ENCODE measurements at places on chromosomes 12 and 14. TPM values are rescaled to one million over a fixed set of nuclear protein-coding genes. Genes with fewer than 3 reads are reported as not detected.

GRCh38 chr14:50340963-50341362, 28.8 kb downstream of the DMAC2L start:
- no peak for DNase-seq

DNA sequence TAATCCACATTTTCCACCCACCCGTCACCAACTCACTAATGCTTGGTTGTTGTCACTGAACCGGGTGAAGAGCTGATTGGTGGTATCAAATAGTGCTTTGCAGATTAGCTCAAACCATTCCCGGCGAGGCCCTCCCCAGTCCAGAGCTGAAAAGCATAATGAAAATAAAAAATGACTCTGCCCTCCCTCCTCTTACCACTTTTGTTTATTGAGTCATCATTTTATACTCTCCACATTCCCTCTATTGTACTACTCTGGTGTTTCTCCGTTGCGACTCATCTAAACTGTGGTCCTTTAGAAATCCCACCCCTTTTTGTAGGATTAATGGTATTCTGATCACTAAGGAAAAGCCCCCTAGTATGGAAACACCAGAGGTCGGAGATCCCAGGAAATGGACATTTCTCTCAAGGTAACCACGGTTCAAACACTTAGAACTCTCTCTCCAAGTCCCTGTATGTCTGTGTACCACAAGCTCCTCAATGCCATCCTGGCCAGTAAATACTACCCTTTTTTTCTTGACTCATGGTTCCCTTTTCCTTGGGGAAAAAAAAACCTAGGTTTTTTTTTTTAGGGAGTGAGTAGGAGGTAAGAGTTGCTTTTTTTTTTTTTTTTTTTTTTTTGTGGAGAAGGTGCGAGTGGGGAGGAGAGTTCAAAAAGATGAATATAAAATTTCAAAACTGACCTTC, 42.0 kb downstream of the AREL1 start:
- DNase-seq: no peak

DNA sequence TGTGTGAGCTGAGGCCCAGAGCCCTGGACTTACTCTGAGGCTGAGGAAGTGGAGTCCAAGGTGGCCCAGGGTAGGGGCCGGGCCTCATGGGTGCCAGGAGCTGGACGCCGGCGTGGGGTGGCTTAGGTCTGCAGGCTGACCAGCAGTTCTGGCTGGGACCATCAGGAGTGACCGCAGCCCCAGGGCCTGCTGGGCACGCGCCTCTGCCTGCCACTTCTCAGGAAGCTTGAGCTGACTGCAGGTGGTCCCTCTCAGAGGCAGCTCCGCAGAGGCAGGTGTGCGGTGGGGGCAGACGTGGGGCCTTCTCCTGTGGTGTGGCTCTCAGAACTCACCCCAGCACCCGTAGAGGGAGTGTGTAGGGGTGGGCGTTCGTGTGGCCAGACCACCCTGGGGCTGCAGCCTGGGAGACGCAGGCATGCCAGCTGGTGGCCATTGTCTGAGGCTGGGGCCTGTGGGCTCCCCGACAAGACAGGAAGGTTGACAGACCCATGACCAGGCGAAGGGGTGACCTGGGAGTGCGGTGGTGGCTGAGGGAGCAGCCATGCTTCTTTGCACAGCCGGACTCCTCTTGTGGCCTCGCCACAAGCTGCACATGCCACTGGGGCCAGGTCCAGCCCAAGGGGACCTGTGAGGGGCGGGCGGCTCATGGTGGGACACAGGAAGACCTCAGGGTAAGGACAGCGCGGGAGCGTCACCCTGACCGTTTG, 40.0 kb upstream of the TEX22 start:
- DNase-seq: no peak

DNA sequence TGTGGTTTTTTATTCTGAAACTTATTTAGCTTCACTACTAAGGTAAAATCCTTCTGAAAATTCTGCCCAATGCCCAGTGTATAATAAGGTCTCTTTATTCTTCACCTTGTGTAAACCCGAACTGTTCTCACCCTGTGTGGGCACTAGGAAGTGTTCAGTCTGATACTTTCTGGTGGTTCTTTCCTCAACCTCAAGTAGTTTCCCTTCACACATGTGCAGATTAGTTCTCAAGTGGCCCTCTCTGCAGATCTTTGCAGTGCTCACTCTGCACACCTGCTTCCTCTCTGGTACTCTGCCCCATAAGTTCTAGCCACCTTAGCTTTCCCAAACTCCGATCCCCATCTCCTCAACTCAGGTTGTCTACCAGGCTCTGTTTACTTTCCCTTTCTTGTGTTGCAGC, 61.6 kb downstream of the RAD51B start:
- no peak for DNase-seq

DNA sequence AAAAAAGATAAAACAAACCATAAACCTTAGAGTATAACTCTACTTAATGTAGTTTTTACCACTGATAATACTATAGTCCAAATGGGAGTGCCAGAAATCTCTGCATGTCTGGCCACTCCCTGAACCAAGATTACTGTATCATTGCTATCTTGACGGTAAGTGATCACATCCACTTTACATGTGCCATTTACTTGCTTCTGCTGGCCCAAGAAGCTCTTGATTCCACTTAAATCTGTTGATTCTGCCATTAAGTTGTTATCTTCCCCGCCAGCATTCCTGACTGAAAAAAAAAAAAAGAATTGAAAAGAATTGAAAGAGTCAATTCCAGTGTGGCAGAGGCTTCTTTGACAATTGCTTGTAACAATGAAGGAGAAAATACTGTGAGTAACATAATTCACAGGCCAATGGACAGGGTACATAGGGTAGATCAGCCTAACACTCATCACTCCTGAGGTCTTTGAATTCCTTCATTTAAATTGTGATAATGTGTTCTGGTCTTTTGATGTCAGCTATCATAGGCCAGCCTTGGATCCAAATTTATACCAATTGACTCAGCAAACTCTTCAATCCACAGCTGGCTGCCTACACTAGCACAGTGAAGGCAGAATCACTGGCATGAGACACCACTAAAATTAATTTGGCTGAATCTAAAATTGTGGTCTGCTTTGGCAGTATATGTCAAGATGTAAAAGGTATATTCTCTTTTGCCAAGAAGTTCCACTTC, 665.2 kb upstream of the FLRT2 start:
- DNase-seq: no peak

- DNase-seq: no peak
Observed at GRCh38 chr12:111773801-111774551, 7.2 kb downstream of the ALDH2 start.

GRCh38 chr14:64762044-64763034, 58.1 kb downstream of the PLEKHG3 start:
- no peak for DNase-seq

DNA sequence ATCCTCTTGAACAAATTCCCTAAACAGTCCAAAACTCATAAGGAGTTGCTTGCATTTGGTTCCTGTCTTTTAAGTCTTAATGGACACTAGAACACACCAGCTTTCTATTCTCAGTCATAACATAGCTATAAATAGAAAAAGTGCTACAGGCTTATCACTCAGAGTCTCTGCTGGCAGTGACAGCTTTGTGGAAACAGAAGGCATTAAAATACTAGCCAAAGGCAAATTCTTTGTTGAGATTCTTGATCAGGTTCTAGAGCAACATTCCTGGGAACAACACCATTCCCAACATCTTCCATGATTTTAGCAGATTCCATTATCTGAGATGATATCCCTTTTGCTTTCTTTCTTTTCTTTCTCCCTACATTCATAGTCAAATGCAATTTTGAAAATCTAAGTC, 207.7 kb upstream of the PLEKHG7 start:
- DNase-seq: no peak

DNA sequence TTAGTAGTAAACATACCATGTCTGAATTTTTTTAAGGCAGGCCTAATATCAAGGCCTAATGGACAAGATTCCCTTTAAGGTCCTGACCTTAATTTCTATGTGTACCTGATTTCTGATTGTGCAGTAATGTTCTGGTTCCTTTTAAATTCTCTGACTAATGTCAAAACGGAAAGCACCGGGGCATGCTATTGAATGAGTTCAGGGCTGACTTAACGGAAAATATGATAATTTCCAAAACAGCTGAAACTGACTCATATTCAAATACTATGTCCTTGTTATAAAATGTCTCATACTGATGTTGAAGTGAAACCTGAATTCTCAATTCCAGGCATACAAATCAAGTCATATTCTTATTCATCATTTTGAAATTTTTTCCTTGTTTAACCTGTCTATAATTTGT, 6.7 kb downstream of the TAS2R43 start:
- no peak for DNase-seq

DNA sequence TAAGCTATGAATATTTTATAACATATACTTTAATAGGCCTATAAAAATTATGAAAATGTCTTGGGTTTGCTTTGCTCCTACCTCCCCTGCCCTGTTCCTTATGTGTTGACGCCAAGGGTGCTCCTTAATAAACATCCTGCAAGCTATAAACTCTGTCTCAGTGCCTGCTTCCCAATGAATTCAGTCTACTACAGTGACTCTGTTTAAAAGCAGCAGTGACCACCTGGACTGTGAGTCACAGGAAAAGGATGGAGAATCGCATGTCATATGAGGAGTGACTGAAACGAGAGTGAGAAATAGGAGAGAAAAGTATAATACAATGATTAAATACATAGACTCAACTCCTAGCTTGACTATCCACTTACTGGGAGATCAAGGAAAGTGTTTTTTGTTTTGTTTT, 41.1 kb upstream of the CFAP54 start:
- DNase-seq: no peak

GRCh38 chr12:89991807-89992590, 283.4 kb upstream of the ATP2B1 start:
- no peak for DNase-seq

GRCh38 chr14:93115821-93116675, at the start of gene ITPK1:
ITPK1 (minus strand) TSS chr14:93115925; CDS start chr14:93115163, 762 bp downstream.
- DNase-seq: peak; percentile 51

DNA sequence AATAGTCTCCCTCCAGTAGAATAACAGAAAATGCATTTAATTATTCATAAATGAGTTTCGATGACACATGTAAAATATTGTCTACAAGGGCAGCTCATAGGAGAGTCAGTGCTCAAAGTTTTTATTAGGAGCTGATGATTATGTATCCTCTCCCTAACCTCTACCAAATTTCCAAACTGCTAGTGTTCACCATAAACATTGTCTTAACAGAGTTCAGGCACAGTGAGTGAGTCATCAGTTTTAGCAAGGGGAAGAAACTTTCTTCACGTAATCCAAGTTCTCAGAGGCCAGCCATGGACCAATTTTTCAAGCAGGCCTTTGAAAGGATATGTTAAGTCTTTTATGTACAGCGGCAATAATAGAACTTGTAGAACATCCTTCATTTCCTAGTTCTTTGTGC, 649.2 kb upstream of the MIS18BP1 start:
- DNase-seq: no peak

DNA sequence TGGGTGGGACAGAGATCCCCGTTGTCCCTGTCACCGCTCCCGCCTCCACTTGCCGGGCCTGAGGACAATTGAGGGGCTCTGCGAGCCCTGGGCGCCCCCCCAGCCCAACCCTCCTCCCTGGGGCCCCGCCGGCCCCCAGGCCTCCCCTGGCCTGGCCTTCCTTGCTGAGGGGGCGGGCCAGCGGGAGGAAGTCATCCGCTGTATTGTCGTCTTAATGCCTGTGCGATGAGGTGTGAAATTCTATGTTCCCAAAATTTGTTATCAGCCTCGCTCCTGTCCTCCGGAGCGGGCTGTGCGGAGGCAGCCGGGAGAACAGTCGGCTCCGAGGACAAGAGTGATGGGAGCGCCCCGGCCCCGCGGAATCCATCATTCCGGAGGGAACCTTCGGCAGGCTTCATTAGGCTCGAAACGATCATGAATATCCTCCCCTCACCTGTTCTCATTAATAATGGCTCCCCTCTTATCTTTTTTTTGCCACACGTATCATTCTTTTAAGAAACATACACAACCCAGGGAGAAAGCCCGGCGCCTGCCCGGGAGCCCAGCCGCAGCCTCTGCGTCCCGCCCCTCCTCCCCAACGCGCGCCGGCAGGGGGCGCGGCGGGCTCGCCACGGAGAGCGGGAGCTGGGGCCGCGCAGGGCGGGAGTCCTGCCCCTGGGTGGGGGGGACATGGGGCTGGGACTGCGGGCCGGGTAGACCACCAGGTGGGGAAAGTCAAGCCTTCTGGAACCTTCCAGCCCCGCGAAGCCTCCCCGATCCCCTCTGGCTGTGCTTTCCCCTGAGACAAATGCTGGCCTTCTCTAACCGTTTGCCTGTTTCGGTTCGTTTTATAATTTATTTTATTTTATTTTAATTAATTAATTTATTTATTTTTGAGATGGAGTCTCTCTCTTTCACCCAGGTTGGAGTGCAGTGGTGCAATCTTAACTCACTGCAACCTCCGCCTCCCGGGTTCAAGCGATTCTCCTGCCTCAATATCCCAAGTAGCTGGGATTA, 17.1 kb upstream of the DLK1 start:
- DNase-seq: no peak

- no peak for DNase-seq
Observed at GRCh38 chr14:75562089-75562488, 16.3 kb upstream of the FLVCR2 start.

DNA sequence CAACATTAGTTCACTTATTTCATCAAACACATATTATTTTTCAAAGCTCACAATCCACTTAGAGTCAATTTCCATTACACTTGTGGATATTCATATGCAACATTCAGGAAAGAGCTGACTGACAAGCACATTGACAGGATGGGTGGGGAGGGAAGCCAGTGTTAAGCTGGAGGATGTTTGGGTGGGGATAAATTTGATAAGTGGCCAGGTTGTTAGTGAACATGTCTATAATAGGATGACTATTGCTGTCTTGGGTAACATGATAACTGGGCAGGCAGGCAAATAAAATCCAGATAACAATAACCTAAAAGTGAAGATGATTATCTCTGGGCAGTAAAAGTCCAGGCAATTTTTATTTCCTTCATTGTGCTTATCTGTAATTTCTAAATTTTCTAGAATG, 73.8 kb upstream of the OSBPL8 start:
- DNase-seq: no peak

DNA sequence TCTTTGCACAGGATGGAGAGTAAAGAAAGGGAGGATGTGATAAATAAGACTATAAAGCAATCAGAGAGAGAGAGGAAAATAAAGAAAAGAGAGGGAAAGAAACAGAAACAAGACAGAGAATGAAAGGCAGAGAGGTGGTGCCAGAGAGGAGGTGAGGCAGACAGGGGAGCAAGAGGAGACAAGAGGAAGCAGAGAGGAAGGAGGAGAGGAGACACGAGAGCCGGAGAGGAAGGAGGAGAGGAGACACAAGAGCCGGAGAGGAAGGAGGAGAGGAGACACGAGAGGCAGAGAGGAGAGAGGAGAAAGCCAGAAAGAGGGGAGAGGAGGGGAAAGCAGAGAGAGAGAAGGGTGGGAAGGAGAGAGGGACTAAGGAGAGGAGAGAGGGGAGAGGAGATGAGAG, 125.2 kb downstream of the PAPOLA start:
- DNase-seq: no peak

GRCh38 chr12:74349925-74350324, 187.7 kb upstream of the ATXN7L3B start:
- DNase-seq: no peak

The KRT6A gene
- total RNA-seq: not detected

The KLRB1 gene
- total RNA-seq: not detected

The SOAT2 gene
- 0.98 TPM for total RNA-seq

The KLRC4 gene
- total RNA-seq: not detected

The TESPA1 gene
- not detected for total RNA-seq

The SELPLG gene
- total RNA-seq: not detected

The SDS gene
- total RNA-seq: not detected

The DHRS2 gene
- 0.89 TPM for total RNA-seq
